NCI-H1930 (cell line): ENCODE measurements at places on chromosomes 1 and 21.

- DNase-seq, result no peak
Measured at GRCh38 chr1:116159611-116160010, 48.4 kb downstream of the MAB21L3 start.

GRCh38 chr1:181969902-181970301 is 91.6 kb downstream of the ZNF648 start:
- DNase-seq, result no peak

- DNase-seq, result no peak
Measured at GRCh38 chr1:25469177-25469576, 38.5 kb downstream of the MACO1 start.

DNA sequence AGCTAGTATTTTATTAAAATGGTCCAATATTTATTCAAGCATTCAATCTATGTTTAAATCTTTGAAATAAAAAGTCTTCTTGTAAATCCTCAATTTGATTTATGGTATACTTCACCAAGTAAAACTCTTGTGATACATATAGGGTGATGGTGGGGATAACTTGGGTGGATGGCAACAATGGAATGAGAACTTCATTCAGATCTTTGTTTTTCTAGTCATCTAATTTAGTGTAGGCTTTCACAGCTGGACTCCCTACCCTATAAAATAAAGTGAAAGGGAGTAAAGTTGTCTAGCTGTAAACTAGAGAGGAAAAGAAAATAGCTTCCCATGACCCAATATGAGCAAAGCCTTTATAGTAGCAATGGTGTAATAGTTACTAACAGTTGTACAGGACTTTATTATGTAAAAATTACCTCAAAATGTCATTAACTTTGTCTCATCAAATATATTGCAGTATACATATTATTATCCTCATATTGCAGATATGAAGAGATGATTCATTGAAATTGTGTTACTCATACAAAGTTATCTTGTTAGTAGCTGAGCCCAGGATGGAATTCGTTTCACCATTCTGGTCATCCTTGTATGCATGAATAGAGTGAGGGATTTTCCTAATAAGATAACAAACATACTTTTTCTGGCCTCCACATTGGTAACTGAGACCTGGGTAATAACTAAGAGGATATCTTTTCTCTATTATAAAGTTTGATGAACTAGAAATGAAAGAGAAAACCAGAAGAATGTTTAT is 1377.7 kb upstream of the ADGRL4 start:
- DNase-seq, result no peak
